ENCODE measurements at places on chromosomes 5 and 9. TPM values are rescaled to one million over a fixed set of nuclear protein-coding genes. Genes with fewer than 3 reads are reported as not detected.
A peak's percentile ranks its signal among the peaks of the same experiment; 100 is the strongest.

DNA sequence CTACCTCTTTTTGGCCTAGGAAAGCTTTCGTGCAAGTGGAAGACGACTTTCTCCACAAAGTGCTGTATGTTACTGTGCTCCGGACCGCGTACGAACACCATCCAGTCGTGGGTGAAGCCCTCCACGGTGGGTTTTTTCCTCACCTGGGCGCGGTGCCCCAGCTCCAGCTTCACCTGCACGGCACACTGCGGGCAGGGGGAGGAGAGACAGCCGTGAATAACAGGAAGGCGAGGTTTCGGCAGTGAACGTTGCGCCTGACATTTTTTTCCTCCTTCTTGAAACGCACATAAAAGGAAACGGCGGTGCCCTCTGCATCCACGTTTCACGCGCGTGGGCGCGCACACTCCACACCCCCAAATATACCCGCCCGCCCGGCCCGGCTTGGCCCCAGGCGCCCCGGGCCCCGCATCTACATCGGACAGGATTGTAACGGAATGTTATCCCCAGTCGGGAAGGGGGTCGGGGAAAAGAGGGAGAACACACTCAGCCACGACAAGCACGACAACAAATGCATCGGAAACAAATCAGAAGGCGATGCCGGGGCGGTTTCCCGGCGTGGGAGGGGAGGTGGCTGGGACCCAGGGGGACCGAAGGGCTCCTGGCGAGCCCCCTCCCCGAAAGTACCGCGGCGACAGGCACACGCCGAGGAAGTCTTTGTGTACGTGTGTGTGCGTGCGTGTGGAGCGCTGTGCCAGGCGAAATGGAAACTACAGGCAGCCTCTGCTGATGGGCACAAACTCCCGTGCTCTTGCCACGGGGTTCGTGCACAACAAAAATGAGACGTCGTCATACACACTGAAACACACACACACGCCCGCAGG lies 1.4 kb downstream of the MLLT3 start:
- no peak for DNase-seq

OR1Q1 gene
- polyA plus RNA-seq = not detected

COL5A1 gene
- 117 TPM for polyA plus RNA-seq

DNA sequence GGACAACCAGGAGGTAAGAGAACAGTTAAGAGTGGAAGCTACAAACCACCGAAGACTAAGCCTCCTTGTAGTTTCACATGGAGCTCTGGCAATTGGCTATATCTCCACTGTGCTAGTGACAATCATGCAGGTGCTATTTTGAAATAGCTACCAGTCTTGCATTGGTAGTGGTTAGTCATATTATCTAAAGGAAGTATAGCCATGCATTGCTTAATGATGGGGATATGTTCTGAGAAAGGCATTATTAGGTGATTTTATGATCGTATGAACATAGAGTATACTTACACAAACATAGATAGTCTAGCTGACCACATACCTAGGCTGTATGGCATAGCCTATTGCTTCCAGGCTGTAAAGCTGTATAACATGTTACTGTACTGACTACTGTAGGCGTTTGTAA lies 28.4 kb downstream of the HSDL2 start:
- no peak for DNase-seq

NRG2 gene
- 2.2 TPM for polyA plus RNA-seq

DNA sequence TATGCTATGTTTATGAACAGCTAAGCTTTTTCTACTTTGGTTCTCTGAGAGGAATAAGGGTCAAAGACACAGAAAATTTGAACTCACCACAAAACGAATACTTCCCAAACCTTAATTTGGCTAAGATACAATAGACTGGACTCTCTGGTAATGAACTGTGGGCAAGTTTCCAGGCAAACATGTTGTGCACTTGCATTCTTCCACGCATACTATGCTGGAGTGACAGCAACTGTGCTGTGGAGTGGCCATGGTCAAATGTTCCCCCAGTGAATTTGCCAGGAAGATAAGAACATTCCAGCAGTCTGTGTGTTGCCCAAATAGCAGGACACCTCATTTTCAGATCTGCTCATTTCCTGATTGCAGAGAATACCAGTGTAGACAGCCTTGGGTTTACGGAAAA lies 275.3 kb upstream of the IL12B start:
- no peak for DNase-seq

GRCh38 chr5:135192351-135192750 lies 158.3 kb upstream of the PITX1 start:
- no peak for DNase-seq

DNA sequence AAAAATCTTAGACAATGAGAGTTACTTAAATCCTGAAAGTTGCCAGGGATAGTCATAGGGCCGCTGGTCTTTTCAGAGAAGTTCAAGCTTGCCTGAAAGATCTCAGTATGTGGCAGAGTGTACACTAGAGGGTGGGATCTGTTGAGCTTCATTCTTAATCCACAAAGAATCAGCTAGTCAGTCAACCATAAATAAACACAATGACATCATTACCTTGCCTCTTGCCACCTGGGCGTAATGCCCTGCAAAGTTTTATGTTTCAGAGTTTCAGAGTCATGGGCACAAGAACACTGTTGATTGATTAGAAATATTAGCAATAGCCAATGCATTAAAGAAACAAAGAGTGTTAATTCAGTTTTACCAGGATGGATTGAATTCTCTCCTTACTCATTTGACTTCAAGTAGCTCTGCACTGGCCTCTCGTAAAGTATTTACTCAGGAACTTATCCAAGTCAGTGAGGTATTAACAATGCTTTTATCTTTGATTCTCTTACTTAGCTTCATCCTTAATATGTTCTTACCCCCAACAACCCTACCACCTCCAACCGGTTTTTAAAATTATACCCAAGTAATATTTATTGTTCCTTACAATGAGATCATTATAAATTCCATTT lies 14.3 kb upstream of the ANXA1 start:
- DNase-seq = no peak

TMEM174 gene
- polyA plus RNA-seq = 16.4 TPM

DNA sequence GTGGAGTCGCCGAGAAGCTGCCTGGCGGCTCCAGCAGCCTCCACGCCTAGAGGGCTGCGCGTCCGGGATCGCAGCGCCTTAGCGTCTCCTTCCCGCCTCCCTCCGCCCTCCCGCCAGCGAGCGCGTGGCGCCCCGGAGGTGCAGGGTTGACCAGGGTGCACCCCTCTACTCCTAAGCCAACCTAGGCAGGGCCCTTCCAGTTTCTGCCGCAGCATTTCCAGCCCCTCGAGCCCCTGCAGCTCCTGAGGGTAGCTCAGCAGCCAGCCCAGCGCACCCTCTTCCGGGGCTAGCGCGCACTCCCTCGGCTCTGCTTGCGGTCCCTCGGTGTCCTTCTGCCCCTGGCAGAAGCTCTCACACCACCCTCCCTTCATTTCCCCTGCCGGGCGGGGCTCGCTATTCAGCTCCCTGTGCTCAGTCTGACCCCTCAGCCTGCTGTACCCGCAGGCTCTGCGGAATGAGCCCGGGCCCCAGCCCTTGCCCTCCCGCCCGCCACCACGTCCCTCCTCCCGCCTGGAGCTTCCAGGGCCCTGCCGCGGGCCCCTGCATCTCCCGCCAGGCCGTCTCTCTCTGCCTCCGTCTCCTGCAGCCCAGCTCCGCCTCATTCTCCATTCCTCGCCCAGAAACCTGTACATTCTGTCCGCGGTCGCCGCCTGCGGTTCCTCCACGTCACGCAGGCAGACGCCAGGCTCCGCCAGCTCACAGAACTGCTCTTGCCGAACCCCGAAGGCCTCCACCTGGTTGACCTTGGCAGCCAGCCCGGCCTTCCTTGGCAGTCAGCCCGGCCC lies 61.8 kb downstream of the SPATA31C2 start:
- peak; percentile 60 for DNase-seq

ADAMTS6 gene
- 8.1 TPM for polyA plus RNA-seq

DNA sequence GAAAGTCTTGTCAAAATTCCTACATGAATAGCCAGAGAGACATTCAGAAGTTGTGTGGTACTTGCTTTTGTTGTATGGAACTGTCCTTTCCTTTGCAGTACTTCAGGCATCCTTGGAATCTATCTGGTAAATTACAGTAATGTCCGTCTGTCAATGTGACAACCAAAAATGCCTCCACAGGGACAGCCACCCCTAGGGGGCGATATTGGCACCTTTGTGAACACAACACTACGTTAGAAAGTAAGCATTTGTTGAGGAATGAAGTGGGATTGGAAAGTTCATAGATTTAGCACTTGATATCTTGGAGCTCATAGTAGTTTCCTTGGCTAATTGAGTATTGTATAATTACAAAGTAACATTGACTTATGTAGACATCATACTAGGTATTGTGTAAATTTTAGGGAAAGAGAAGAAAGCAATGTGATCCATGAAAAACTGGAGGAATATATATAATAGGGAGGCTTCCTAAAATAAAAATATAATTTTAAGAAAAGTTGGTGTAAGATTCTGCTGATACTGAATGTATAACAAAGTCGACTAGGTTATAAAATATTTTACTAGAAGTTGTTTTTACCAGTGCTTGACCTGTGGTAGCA lies 32.7 kb downstream of the TMEFF1 start:
- no peak for DNase-seq

Measured in left renal pelvis (tissue), 4 donors.